ENCODE measurements at places on chromosomes 4 and X.

- DNase-seq = no peak
Measured at GRCh38 chrX:151153086-151153485, 23.3 kb upstream of the GPR50 start.

- DNase-seq = peak; percentile 63
Measured at GRCh38 chr4:153466949-153467896, 1.1 kb downstream of the TMEM131L start.

- DNase-seq = no peak
Measured at GRCh38 chrX:39689376-39690104, 408.2 kb downstream of the BCOR start.

- DNase-seq = no peak
Measured at GRCh38 chr4:141348573-141348972, 127.9 kb downstream of the ZNF330 start.

- peak; percentile 21 for DNase-seq
Measured at GRCh38 chr4:25484243-25484721, 107.2 kb downstream of the ANAPC4 start.

- no peak for DNase-seq
Measured at GRCh38 chrX:1425381-1425780, 27.3 kb downstream of the ASMTL start.

- no peak for DNase-seq
Measured at GRCh38 chr4:162239992-162240769, 76.4 kb upstream of the FSTL5 start.

DNA sequence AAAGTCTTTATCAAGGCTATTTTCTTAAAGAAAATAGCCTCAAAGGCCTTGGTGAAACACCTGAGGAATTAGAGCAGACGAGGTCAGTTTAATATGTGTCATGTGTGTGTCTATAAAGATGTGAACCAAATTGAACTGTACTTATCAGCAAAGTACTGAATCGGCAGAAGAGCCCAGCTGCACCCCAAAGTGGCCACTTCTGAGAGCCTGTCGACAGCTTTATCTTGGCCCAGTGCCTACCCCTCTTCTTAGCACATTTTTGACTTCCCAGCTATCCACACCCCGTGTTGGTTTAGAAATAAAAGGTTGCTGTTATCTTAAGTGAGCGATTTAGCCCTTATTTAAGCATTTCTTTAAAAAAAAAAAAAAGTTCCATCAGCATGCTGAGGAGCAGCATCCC is 329.7 kb downstream of the FBXW7 start:
- DNase-seq = no peak

DNA sequence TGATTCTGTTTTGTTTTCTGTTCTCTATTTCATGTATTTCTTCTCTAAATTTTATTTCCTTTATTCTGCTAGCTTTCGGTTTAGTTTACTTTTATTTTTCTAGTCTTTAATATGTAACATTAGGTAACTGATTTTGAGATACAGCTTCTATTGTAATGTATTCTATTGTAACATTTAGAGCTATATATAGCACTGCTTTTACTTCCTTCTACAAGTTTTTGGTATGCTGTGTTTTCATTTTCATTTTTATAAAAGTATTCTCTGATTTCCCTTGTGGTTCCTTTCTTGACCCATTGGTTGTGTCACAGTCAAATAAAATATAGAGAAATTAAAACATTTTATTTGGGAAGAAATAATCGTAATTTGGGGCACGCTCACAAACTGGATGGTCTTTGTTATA is 13.9 kb upstream of the CT47A1 start:
- DNase-seq = no peak

DNA sequence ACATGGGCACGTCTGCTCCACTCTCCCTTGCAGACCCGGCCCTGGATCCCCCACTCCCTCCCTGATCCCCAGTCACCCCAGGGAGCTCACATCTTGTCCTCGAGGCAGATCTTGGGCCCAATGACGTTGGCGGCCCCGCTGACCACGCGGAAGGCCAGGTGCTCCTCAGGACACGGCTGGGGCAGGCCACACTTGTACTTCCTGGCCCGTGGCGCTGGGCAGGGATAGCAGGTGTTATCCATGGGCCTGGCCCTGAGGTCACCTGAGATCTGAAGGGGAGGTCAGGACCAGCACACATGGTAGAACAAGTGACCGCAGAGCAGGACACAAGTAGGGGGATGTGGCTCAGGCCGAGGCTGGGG is 7.7 kb downstream of the FAM3A start:
- no peak for DNase-seq

- no peak for DNase-seq
Measured at GRCh38 chrX:15619053-15619755, 18.4 kb upstream of the ACE2 start.

GRCh38 chrX:116872931-116873330 is 410.2 kb upstream of the CT83 start:
- no peak for DNase-seq

DNA sequence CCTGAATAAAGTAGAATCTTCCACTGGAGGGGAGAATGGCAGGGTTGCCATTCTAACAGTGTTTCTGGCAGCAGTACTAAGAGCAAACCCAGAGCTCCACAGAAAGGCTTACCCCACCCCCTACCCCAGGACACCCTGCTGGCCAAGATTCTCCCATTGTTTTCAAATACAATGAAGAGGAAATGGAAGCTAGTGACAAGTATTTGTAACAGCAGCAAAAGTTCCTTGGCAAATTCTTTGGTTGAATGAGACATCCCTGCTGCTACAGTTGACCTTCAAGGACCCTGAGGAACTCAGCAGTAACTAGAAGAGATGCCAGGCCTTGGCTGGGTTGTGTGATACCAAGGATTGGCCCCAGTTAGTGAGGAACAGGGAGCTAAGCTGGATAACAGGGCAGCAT is 124.2 kb upstream of the DGKK start:
- no peak for DNase-seq

GRCh38 chr4:24104158-24104565 is 214.3 kb upstream of the PPARGC1A start:
- DNase-seq = no peak

- DNase-seq = no peak
Measured at GRCh38 chrX:3655181-3655580, 58.3 kb downstream of the PRKX start.

- DNase-seq = no peak
Measured at GRCh38 chr4:22986262-22986661, 293.5 kb downstream of the GBA3 start.

- no peak for DNase-seq
Measured at GRCh38 chr4:112357453-112357852, 60.3 kb downstream of the ALPK1 start.

- no peak for DNase-seq
Measured at GRCh38 chr4:624705-625590, at the start of gene PDE6B. Gene PDE6B, plus strand, starts transcription at chr4:625573. Its CDS starts 54 bp downstream, at chr4:625627.

GRCh38 chr4:118265312-118266144 is 87.3 kb downstream of the PRSS12 start:
- DNase-seq = peak; percentile 34

DNA sequence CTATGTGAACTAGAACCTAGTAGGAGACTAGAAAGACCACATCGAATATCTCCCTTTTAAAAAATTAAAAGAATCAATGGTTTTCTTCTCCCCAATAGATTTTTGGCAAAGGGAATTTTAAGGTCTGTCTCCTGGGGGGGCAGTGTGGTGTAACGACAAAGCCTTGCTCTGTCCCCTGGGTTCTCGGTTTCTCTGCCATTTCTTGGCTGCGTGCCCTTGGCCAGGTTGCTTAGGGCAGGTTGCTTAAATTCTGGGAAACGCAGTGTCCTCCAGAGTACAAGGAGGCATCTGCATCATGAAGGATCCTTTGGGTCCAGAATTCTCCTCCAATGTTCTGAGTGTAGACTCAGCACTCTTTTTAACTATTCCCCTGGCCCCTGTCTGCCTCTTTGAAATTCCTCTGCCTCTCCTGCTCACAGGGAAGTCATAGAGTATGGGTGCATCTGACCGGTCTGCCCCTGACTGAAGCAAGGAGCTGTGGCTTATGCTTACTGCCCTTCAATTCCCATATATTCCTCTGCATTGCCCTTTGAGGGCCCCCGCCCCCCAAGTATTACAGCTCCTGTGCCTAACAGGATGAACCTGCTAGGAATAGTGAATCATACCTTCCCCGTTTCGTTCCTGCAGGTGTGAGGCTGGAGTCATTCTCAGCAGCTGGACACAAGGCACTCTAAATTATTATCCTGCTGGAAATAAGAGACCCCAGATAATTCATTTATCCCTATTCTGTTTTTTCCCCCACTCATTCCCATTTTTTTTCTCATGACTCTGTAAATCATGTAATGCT is 2.2 kb downstream of the KIT start:
- DNase-seq = no peak

DNA sequence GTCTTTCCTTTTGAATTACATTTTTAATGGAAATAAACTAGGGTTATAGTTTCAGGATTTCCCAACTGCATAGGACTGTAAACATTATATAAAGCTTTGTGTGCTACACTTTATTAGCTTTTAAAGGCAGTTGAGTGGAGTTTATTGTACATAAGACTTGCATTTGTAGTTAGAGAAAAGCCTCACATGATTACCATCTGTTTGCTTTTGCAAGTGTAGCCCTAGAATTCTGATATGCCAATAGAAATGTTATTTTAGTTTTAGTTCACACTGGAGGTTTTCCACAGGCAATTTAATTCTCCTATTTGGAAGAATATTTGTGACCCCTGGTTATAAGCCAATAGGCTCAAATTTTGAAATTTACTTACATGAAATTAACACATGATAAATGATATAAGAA is 41.3 kb upstream of the ANK2 start:
- DNase-seq = no peak

- DNase-seq = no peak
Measured at GRCh38 chr4:155624478-155624877, 42.2 kb upstream of the GUCY1A1 start.

GRCh38 chr4:40283968-40284367 is 51.2 kb upstream of the CHRNA9 start:
- DNase-seq = peak; percentile 70

- no peak for DNase-seq
Measured at GRCh38 chr4:168367065-168367464, 48.5 kb upstream of the DDX60 start.

- DNase-seq = peak; percentile 26
Measured at GRCh38 chrX:31423609-31424189, 351.9 kb upstream of the FTHL17 start.

DNA sequence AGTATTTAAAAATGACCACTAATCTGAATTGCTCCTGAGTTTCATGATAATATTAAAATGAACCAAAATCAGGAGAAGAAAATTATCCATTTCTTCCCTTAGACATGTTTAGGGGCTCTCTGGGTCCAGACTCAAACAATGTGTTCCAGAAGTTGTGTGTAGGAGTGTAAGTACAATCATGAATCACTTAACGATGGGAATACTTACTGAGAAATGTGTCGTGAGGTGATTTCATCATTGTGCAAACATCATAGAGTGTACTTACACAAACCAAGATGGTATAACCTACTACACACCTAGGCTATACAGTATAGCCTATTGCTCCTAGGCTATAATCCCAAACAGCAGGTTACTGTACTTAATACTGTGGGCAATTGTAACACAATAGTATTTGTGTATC is 74.8 kb downstream of the STPG2 start:
- no peak for DNase-seq

DNA sequence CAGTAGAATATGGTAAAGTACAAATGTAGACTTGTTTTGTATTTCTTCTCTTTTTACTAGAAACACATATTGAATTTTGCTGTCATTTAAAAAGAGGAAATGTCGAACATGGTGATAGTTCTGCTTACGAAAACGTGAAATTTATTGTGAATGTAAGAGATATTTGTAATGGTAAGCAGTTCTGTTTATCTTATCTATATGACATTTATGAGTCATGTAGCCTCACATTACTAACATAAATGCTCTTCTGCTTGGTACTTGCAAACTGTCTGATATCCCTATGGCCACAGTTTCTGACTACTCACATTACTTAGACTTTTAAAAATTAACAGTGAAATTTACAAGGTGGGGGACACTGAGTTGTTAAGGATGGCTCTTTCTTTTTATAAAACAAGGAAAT is 57.9 kb downstream of the PASD1 start:
- no peak for DNase-seq

GRCh38 chrX:152138388-152138784 is at the start of gene MAGEA10:
Gene MAGEA10, minus strand, starts transcription at chrX:152138577. Its CDS starts 2,957 bp downstream, at chrX:152135620.
- DNase-seq = no peak

- DNase-seq = no peak
Measured at GRCh38 chr4:154593868-154594267, 3.3 kb upstream of the FGA start.

- DNase-seq = no peak
Measured at GRCh38 chr4:143016171-143016570, 168.5 kb upstream of the USP38 start.

DNA sequence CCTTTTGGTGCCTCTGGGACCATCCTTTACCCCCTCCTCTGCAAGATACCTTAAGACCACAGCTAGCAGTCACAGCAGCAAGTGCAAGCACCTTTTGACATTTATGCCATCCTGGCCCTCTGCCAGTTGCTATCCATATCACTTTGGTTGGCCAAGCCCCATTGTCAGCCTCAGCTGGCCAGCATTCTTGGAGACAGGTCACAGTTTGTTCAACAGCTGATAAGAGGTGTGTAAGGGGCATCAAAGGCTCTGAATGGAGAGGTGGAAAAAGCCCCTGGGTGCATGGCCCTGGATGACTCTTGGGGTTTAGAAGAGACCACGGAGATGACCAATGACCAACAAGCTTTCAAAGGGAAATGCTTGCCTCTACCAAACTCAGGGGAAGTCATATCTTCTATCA is 133.6 kb upstream of the MAMLD1 start:
- DNase-seq = no peak

DNA sequence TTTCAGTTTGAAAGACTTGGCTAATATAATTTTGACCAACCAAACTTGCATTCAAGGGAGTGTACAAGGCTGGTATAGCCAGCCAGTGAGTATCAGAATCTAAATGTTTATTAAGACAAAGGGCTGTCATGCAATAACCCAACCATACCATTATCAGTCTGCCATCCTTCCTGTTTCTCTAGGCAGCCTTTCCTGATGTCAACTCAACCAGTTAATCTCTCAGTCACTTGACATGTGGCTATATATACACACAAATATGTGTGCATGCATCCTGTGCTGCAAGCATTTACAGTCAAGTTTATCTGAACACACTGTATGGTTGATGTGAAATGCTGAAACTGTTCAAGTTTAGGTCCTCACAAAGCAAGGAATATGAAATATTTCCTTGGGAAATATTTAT is 17.2 kb downstream of the BTK start:
- DNase-seq = no peak

- no peak for DNase-seq
Measured at GRCh38 chrX:76453737-76454406, 26.4 kb downstream of the MAGEE1 start.

GRCh38 chr4:57764856-57765255 is 654.7 kb upstream of the IGFBP7 start:
- no peak for DNase-seq

DNA sequence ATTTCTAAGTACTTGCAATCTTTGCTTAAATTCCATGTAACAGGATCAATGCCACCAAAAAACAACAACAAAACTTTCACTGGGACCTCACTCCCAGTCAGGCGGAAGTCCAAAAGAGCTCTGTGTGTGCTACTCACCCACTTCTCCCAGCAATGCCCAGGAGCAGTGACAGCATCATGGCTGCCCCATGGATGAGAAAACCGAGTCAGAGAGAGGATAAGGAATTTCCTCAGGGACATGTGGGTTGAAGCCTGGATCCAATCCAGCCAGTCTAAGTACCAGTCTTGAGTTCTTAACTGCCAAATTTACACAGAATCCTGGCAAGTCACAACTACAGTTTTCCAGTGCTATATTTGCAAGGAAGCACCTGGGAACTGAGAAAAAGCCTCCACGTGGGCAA is 64.5 kb downstream of the STX18 start:
- no peak for DNase-seq

GRCh38 chr4:121096629-121097028 is 24.3 kb upstream of the NDNF start:
- no peak for DNase-seq
